Activated CD4-positive, alpha-beta T cell treated with anti-CD3 and anti-CD28 coated beads, Interleukin-2, amount 50 U/mL, for 4 hours (primary cell): ENCODE measurements at places on chromosomes 3 and 15.

- DNase-seq, result no peak
Observed at GRCh38 chr15:41894251-41894790, 468 bp upstream of the SPTBN5 start.

GRCh38 chr3:66738625-66739365 lies 238.0 kb upstream of the LRIG1 start:
- DNase-seq, result no peak

DNA sequence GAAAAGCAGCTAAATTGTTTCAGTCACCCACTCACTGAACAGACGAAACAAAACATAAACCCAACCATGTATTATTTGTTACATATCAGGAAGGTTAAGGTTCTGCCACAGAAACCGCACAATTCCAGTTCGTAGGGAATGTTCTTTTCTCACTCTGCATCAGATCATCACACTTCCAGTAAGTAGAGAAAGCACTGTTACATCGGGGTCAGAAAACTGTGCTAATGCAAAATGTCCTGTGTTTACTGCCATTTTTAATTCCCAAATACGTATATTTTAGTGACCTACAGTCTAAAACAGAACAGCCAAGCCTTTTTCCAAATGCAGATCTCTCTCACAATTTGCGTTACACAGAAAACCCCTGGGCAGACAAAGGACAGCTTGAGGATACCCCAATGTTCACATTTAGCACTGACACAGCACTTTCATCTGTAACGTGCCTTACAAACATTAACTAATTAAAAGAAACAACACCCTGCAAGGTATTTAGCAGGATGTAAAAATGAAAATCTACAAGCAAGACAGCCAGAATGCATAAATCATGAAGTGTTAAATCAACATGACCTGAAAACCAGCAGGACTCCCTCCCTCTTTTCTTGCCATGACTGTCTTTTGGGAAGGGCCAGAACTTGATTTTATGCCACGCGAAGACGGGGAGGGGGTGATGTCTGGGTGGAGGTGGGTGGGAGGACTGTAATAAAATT lies 34.8 kb upstream of the SKIL start:
- no peak for DNase-seq

DNA sequence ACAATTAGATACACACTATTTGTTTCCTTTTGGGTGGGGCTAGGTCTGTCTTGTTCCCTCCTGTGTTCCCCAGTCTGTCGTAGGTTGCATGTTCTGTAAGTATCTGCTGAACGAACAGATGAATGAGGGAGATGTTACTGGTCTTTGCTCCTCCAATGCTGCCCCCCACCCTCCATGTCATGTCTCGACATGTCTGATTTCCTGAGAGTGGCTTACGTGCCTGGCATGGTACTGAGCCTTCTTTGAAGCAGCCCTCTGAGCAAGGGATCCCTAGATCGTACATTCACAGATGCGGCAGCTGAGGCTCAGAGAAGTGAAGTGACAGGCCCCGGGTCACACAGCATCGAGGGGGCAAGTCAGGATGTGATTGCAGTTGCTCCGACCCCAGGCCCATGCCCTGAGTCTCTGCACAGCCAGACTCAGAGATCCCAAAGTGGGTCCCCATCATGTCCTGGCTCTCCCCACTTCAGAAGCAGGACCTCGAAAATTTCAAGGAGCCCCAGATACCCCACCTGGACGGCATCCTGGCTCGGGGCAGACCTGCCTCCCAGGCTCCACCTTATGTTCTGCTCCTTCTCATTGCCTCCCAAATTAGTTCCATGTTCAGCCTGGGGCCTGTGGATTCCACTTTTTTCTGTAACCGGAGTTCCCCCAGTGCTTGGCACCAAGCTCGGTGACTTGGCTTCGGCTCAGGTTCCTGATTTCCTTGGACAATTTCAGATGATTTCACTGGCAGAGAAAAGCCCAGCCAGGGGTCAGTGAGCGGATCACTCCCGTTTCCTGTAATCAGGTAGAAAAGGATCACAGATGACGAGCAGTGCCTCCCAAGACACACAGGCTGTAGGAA lies 24.7 kb downstream of the GOLGA6L2 start:
- no peak for DNase-seq
